AG20443 (cell line): ENCODE measurements at places on chromosomes 12 and 14.

GRCh38 chr14:44461811-44462210, 45.3 kb downstream of the FSCB start:
- DNase-seq = no peak

- peak; percentile 15 for DNase-seq
Observed at GRCh38 chr14:58738876-58739275, 101.1 kb downstream of the DACT1 start.

GRCh38 chr12:29883941-29884554, 100.3 kb upstream of the TMTC1 start:
- DNase-seq = no peak

DNA sequence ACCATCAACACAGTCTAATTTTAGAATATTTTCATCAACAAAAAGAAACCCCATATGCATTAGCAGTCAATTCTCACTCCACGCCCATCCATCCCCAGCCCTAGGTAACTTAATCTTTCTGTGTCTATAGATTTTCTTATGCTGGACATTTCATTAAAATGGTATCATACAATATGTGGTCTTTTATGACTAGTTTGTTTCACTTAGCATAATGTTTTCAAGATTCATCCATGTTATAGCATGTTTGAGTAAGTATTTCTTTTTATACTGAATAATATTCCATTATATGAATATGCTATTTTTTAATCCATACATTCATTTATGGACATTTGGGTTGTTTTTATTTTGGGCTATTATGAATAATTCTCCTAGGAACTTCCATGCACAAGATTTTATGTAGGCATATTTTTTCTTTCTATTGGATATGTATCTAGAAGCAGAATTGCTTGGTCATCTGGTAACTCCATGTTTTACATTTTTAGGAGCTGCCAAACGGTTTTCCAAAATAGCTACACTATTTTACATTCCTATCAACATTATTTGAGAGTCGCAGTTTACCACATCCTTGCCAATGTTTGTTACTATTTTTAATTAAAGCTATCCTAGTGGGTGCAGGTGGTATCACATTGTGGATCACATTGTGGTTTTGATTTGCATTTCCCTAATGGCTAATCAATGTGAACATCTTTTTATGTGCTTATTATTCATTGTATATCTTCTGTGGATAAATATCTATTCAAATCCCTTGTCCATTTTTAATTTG, 49.0 kb downstream of the RERG start:
- no peak for DNase-seq

DNA sequence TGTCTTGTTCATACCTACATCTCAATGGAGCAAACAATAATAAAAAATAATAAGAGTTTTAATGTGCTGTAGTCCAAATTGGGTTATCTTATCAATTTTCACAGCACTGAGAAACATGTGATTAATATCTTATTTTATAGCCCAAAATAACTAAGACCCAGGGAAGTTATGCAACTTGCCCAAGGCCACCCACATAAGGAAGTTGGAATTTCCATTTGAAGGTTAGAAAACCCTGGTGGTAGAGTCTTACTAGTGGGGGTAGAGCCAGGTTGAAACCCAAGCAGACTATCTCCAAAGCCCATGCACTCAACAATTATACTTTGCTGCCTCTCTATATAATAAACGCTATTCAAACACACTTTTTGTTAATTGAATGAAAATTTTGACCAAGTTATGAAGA, 270.0 kb upstream of the CAND1 start:
- DNase-seq = no peak

DNA sequence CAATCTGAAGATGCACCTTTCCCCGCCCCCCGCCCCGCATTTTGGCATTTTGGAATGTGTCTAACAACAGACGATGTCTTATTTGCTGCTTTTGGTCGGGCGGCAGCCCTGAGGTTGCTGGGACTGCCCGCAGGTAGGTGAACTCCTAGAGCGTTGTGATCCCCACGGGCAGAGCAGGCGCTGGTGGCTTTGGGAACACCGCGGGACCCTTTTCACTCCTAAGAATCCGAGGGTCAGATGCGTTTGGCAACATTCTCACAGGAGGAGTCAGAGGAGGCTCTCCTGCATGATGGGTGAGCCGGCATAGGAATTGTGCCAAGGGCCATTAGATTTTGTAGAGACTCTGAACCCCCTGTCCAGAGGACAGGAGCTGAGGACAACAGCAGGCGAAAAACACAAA, 41.9 kb downstream of the HCAR2 start:
- DNase-seq = no peak

DNA sequence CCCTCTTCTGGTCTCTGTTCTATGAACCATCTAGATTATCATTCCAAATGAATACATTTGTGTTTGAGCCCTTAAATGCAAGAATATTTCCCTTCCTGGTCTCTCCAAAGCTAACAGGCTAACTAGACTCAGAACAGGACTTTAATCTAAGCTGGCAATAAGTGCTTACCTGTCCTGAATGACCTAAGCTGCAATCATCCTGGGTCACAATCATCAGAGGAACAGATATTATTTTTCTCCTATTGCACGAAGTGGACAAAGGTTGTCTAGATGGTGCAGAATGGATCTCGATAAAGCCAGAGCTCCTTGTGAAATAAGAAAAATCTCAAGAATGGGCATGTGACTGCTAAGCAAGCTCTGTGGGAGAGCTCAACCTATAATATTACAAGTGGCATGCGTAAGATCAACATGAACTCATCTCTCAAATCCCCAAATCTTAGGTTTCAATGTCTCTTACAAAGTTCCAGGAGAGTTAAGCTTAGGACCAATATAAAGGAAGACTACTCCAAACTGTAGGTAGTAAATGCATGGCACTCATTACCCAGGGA, 10.6 kb upstream of the NUMB start:
- no peak for DNase-seq

GRCh38 chr14:56482310-56482911, 97.2 kb upstream of the TMEM260 start:
- DNase-seq = no peak

GRCh38 chr12:11650286-11651281, 1.1 kb downstream of the ETV6 start:
- DNase-seq = no peak

- DNase-seq = peak; percentile 84
Observed at GRCh38 chr12:124392667-124393413, 97.9 kb downstream of the RFLNA start.

DNA sequence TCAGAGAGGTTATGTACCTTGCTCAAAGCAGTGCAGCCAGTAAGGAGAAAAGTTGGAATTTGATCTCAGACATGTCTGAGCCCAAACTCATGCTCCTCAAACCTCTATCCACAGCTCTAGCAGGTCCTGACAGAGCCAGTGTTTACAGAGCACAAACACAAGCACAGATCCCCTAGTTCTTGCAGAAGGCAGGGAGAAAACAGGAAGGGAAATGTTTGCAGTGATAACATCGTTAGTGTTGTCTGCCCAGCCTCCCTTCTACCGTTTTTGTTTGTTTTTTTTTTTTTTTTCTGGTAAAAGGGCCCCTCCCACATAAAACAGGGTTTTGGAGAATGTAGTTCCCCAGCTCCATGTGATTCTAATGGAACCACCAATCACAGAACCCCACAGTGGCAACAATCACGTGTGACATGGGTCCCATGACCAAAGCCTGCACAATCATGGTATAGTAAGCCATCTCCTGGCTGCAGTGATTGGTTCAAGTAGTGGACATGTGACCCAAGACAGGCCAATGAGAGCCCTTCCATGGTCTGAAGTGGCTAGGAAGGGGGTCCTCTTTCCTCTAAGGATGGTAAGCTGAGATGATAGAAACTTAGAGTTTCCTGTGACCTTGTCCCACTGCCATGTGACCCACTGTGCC, 513.4 kb downstream of the MED13L start:
- DNase-seq = no peak

- DNase-seq = no peak
Observed at GRCh38 chr14:51816031-51816430, 44.4 kb upstream of the GNG2 start.

DNA sequence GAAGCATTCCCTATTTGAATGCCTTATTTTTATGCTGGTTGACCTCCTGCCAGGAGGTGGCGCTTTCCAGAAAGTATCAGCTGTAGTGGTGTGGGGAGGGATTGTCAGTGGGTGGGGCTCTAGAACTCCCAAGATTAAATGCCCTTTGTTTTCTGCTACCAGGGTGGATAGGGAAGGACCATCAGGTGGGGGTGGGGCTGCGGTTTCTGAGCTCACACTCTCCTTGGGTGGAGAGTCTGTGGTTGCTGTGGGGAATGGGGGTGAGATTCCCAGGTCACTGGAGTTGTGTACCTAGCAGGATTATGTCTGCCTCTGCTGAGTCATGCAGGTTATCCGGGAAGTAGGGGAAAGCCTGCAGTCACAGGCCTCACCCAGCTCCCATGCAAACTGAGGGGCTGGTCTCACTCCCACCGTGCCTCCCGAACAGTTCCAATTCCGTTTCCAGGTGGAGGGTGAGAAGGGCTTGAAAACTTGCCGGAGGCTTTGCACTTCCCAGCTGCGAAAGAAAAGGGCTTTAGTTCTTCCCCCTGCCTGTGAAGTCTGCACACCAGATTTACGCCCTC, 68.3 kb downstream of the ALG10B start:
- no peak for DNase-seq

GRCh38 chr14:75714991-75715390, 53.9 kb downstream of the TTLL5 start:
- no peak for DNase-seq

GRCh38 chr14:31969699-31970240, 107.3 kb upstream of the ARHGAP5 start:
- no peak for DNase-seq

DNA sequence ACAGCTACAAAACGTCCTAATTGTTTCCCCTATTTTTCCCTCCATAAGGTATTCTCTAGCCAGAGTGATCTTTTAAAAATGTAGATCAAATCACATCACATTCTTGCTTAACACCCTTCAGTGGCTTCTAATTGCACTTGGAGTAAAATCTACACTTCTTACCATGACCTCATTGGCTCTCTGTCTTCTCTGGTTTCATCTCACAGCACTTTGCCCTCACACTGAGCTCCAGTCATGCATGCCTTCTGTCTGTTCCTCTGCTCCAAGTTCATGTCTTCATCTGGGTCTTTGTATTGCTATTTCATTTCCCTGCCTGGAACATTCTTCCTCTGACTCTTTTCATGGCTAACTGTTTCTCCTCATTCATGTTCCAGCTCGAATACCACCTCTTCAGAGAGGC, 220.4 kb upstream of the GARIN6 start:
- DNase-seq = no peak

GRCh38 chr14:41608681-41609390, 2.2 kb downstream of the LRFN5 start:
- no peak for DNase-seq

DNA sequence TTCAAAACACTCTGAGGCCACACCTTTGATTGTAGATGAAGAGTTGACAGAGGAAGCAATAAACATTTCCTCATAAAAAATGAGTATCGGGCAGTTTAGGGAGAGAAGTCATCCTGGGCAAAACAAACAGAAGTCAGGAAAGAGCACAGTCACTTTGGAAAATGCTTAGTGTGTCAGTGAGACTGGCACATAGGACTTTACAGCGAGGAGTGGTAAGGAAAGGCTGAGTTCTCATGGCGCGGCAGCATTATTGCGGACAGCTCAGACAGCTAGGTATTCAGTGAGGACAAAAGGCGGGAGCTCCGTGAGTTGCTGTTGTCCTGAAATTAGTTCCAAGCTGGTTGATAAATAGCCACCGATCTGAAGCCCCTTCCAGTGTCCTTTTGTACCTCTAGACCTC, 229.9 kb downstream of the SNAPC1 start:
- DNase-seq = no peak

DNA sequence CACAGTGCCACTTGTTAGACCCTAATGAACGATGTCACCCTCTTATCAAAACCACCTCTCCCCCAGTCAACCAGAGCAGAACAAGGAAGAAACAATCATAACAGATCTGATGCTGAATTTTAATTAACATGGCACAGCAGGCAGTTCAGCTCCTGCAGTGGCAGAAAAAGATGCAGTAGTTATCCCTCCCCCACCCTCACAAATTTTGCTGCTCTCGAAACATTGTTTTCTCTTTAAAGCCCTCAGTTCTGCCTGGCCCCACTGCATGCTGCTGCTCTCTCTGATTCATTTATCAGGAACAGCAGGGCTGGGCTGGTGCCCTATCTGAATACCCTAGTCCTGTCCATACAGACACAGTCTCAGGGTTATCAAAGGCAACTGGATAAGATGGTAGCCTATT, 12.2 kb downstream of the CCDC175 start:
- no peak for DNase-seq

DNA sequence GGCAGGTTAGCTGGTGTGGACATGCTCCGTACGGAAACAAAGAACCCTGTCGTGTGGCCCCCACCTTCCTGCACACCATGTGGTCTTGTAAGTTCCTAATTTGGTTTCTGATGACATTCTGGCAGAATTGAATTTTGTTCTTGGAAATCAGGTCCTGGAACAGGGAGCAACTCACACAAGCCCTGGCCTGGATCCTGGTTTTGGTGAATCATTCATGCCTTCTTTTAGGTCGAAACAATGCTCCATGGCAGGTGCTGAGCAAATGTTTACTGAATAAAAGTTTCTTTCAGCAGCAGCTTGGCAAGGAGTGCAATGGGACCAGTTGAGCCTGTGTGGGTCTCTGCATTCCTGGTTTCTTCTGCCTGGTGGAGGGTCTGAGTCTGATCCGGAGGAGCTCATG, 978.4 kb downstream of the BCL11B start:
- no peak for DNase-seq

- DNase-seq = no peak
Observed at GRCh38 chr14:39628087-39628486, 195.9 kb upstream of the FBXO33 start.

GRCh38 chr12:44510510-44510909, 365.6 kb downstream of the NELL2 start:
- DNase-seq = no peak

DNA sequence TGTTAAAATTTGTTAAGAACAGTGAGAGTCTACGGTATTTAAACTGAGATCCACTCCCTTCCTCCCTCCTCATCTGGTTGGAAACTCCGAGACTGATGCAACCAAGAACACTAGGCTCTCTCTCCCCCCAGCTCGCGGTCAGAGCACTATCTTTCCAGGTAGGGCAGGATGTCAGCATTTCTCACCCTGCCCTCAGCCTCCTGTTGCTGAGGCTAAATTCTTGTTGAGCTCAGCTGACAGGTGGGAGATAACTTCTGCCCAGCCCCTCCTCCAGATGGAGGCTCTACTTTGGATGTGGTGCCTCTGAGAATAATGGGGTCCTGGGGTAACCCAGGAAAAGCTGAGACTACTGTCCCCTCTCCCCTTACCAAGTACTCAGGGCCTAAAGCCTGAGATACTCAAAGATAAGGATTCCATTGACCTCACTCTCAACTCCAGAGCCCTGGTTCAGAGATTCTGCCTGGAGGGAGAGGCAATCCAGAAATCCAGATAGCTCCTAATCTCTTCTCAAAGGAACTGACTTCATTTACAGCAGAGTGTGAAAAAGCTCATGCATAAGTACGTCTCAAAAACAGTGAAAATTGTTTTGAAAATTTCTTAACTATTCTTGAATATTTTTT, 110.1 kb downstream of the EML5 start:
- DNase-seq = no peak

DNA sequence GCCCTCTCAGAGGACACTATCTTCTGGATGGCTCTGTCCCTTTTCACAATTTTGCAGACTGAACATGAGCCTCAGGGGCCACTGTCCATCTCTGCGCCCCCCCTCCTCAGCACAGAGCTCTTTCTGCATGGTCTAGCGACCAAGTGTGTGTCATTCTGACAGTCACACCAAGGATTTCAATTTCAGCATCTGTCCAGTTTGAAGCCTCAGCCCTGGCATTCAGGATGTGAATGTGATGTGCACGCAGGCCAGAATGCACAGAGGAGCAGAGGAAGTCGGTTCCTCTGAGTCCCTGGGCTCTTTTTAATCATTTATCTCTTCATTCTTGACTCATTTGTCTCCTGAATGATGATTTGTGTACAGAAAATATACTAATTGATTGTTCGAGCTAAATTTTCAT, 102.0 kb upstream of the PWP1 start:
- no peak for DNase-seq

GRCh38 chr14:32480337-32480736, 151.2 kb downstream of the AKAP6 start:
- peak; percentile 34 for DNase-seq
